Suppressor macrophage treated with lipopolysaccharide for 1 hour (primary cell): ENCODE measurements at places on chromosomes 12 and 14.

- no peak for DNase-seq
These were observed 41.9 kb downstream of the HRK start for GRCh38 chr12:116839287-116839830.

DNA sequence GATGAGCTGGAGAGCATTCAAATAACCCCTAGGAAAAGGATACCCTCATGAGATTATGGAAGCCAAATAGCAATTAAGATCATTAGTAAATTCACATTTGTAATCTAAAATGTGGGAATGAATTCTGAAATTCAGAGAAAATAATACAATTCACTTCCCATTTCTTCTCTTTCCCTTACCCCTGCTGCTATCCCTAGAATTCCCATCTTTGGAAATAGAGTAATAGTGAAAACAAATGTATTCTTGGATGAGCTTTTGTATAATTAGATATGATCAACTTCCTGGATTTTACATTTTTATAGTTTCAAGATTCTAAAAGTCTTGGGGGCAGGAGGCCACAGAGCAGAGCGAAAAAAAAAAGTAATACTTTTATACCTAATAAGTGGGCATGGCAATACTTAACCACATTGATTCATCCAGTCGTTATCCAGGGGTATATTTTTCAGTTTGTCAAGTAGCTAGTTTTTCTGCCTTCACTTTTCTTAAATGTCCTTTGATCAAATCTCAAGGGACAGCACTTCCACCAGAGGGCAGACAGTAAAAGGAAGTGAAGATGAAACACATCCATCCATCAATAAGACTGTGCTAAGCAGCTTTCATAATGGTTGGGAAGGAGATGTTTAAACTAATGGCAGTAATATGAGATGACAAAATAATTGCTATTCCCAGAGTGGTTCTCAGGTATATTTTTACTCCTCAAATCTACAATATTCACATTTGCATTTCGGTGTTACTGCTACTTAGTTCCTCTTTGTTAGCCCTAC, 401.3 kb downstream of the DIO2 start:
- DNase-seq = no peak

- peak; percentile 42 for DNase-seq
These were observed 11.4 kb upstream of the KRT74 start for GRCh38 chr12:52585066-52585465.

GRCh38 chr12:39127401-39127800, 222.0 kb upstream of the CPNE8 start:
- DNase-seq = no peak

DNA sequence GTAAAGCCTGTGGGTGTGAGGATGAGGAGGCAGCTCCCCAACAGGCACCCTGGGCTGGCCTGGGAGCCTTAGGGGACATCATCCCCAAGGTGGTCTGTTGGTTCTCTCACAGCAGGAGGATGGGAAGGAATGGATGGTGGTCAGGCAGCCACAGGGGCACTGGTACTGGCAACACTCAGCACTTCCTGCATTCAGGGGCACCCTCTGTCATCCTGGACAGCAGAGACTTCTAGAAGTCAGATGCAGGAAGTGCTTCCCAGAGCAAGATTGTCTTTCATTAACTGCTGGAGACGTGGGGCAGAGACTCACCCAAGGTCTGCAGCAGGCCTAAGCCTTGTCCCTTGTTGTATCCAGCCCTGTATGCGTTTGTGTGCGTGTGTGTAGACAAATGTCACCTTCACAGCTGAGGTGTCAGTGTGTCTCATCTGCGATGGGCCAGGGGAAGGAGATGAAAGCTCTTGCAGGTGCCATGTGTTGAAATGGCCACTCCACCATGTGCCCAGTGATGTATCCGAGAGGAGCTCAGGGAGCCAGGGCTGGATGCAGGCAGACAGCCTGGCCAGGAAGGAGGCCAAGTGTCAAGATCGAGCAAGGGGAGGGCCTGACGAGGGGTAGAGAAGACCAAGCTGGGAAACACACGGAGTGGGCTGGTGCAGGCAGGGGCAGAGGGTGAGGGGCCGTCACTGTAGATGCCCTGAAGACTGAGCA, 85.1 kb downstream of the PITPNM2 start:
- DNase-seq = no peak

- DNase-seq = no peak
These were observed 2.0 kb upstream of the PCK2 start for GRCh38 chr14:24092110-24092504.

DNA sequence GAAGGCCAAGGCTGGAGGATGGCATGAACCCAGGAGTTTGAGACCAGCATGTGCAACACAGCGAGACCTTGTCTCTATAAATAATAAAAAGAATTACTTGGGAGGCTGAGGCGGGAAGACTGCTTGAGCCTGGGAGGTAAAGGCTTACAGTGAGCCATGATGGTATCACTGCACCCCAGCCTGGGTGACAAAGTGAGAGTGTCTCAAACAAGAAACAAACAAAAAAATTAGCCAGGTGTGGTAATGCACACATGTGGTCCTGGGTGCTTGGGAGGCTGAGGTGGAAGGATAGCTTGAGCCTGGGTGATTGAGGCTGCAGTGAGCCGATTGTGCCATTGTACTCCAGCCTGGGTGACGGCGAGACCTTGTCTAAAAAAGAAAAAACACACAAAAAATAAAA, 1.7 kb upstream of the GPRC5A start:
- DNase-seq = no peak

- DNase-seq = no peak
These were observed 19.5 kb upstream of the CDK17 start for GRCh38 chr12:96419576-96420276.

- no peak for DNase-seq
These were observed 84.5 kb downstream of the PLEKHA5 start for GRCh38 chr12:19214020-19214419.

- no peak for DNase-seq
These were observed 3.3 kb upstream of the NUDT14 start for GRCh38 chr14:105184461-105184860.

DNA sequence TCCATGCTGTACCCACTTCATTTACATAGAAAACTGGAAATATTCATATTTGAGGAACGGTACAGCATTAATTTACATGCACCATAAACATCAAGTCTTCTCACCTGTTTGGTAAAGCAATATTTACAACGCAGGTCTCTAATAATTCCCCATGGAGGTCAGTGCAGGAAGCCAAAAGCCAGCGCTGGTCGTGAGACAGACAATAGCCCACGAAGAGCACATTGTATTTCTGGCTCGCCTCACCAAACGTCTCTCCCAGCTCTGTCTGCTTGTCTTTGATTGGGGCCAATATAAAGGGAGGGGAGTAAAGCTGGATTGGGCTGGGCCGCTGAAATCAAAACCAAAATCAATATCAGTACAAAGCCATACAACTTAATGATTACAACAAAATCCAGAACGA, 302.1 kb downstream of the MED13L start:
- DNase-seq = no peak

GRCh38 chr12:650983-651382, 12.3 kb downstream of the NINJ2 start:
- DNase-seq = peak; percentile 47

DNA sequence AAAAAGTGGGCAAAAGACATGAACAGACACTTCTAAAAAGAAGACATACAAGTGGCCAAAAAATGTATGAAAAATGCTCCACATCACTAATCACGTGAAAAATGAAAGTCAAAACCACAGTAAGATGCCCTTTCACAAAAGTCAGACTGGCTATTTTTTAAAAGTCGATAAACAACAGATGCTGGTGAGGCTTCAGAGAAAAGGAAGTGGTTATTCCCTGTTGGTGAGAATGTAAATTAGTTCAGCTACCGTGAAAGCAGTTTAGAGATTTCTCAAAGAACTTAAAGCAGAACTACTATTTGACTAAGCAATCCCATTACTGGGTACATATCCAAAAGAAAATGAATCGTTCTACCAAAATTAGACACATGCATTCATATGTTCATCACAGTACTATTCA, 237.0 kb downstream of the KIF21A start:
- DNase-seq = no peak

GRCh38 chr14:23436327-23437132, 1.1 kb upstream of the MYH7 start:
- DNase-seq = no peak

GRCh38 chr12:54385251-54385914, 850 bp upstream of the ZNF385A start:
- DNase-seq = peak; percentile 83

GRCh38 chr14:102184316-102185035, 44.8 kb downstream of the WDR20 start:
- no peak for DNase-seq

GRCh38 chr12:69389831-69390230, 30.3 kb downstream of the YEATS4 start:
- no peak for DNase-seq

- peak; percentile 99 for DNase-seq
These were observed at the start of gene TEDC1 for GRCh38 chr14:105490572-105491365. TSS of gene TEDC1 (plus strand) at chr14:105491246. CDS start at chr14:105491376, 130 bp downstream.

DNA sequence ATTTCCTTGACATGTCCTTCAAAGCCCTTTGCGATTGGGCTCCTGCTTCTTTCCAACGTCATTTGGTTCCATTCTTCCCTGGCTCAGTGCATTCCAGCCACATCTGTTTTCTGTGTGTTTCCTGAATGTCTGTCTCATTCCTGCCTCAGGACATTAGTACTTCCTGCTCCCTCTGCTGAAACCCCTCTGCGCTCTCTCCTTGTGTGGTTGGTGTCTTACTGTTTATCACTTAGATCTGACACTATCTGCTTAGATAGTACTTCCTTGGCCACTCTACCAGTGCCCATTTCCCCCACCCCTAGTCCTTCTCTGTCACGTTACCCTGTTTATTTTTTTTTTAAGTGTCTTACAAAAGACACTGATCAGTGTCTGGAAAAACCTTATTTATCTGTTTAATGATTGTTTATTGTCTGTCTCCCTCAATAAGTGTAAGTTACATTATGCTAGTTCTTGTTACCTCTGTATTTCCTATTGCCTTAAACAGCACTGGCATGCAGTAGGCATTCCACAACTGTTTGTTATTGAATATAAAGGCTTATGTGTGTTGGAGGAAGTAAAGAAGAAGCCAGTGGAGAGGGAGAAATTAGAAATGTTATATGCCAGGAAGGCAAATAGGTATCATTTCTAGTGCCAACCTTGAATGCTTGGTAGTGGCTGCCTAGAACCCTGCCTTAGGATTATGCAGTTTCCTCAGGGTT, 21.5 kb downstream of the DYRK2 start:
- no peak for DNase-seq
